Stimulated activated CD4-positive, alpha-beta T cell treated with anti-CD3 and anti-CD28 coated beads, Interleukin-12 subunit alpha, Interleukin-12 subunit beta, amount 100 ng/mL, for 24 hours (primary cell): ENCODE measurements at places on chromosomes 13 and 19.
A peak's percentile ranks its signal among the peaks of the same experiment; 100 is the strongest.

DNA sequence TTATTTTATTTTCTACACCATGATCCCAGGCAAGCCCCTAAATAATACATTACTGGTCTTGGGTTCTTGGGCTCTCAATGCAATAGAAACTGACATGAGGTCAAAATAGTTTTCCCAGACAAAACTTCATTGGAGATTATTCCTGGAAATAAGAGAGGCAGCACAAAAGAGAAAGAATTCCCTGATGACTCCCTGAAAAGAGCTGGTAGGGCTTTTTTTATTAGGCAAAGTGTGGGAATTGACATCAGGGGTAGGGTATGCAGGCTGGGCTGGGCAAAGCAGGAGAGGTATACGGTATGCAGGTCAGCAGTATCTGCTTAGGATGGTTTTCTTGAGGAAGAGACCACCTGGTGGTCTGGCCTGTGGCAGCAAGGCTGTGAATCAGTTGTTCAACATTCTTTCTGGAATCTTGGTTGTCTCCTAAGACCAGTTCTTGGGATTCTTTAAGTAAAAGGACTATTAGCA, 9.3 kb upstream of the IGFL3 start:
- DNase-seq, result no peak

DNA sequence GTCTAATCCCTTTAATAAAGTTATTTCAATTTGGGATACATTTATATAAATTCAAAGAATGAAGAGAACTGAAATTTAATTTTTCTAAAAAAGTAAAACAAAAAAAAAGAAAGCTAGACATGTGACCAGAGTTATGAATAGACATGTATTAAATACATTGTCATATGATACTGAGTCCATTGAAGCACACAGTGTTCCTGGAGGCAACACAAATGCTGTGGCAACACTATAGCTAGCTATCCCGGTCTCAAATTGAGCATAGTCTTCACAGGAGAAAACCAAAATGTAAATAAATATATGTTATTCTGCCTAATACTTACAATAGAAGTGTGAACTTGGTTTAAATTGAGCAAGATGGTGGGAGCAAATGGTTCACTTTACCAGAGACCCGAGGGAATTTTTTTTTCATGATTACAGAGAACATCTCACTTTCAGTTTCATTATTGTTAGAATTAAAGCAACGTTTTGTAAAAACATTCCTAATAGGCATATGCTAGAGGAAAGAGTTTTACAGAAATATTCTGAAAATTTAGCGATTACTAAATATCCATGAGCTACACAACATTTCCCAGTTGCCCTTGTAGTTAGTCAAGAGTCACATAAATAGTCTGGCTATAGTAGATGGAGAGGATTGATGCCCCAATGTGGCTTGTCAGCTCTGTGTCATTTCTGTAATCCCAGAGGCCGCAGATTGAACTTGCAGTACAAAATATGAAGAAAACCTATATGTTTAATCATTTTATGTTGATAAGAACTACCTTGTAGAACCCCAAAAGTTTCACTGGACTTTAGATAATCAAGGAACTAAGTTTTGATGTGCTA, 775.7 kb upstream of the SPRY2 start:
- DNase-seq, result no peak

DNA sequence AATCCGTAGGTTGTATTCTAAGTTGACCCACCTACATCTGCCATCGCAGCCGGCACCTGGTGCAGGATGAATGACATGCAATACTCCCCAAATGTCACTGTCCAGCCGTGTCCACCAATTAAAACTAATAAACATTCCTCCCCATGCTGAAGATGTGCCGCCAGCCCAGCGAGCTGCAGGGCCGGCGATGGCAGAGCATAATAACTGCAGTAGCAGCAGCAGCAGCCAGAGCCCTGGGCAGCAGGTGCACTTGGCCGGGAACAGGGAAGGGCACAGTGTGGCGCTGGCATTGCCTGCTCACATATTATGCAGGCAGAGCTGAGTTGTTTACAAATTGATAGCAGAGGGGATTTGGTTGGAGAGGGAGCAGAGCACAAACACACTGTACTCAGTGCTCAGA, 754.9 kb downstream of the OLFM4 start:
- DNase-seq, result no peak

GRCh38 chr19:17602872-17603510, 47.5 kb downstream of the COLGALT1 start:
- no peak for DNase-seq

DNA sequence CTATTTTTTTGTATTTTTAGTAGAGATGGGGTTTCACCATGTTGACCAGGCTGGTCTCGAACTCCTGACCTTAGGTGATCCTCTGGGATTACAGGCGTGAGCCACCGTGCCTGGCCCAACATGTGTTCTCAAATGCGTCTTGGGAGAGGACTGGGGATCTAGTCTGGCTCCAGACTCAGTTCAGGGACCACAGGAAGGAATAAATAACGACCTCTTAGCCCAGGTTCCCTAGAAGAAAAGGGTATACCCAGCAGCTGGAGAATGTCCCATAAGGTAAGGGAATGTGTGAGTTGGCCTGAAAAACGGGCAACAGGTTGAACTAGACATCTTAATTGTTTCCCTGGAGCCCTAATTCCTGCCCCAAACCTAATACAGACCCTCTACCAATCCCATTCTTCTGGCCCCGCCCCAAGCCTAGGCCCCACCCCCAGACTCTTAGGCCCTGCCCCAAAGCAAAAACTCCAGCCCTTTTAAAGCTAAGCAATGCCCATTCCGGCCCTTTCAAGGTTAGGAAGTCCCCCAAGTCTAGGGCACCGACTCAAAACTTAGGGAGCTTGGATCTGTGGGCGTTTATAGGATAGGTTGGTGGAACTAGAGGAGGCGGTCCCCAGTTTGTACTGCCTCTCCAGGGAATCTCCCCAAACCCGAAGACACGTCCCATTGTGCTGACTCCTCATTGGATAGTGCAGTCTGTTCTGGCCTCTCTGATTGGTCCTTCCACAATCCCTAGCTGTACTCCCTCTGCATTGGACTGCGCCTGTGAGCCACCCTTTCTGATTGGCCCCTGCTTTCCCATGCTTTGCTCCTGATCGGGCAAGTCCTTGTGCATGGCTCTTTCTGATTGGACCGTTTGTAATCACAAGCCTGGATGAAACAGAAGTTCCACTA, 5.4 kb upstream of the LRFN1 start:
- no peak for DNase-seq

DNA sequence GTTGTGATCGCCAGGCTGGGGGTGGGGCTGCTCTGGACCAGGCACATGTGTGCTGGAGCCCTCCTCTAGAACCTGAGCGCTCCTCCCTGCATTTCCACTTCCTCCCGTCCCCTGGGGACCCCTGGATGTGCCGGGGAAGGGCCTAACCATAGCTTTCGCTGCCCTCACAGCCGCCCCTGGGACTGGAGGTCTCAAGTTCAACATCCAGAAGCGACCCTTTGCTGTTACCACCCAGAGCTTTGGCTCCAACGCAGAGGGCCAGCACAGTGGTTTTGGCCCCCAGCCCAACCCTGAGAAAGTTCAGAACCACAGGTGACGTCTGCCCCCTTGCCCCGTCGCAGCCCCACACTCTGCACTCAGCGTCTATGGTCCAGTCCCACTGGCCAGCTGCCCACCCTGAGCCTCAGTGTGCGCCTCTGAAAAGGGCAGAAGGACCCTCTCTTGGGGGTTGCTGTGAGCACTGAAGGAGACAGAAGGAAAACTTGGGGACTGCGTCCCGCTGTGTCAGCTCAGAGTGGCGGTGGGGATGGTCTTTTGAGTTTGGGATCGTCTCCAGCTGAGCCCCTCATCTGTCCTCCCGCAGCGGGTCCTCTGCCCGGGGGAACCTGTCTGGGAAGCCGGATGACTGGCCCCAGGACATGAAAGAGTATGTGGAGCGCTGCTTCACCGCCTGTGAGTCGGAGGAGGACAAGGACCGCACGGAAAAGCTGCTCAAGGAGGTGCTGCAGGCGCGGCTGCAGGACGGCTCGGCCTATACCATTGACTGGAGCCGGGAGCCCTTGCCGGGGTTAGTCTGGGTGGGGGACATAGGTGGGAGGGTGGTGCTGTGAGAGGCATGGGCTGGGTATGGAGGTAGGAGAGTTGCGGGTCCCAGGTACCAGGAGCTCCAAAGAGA, 6.0 kb downstream of the LENG8 start:
- no peak for DNase-seq

- peak; percentile 62 for DNase-seq
Measured at GRCh38 chr19:57819475-57820148, 4.9 kb upstream of the ZNF552 start.

- no peak for DNase-seq
Measured at GRCh38 chr13:108070925-108071324, 144.4 kb downstream of the LIG4 start.
